ENCODE measurements at places on chromosomes 11 and 22. TPM values are rescaled to one million over a fixed set of nuclear protein-coding genes. Genes with fewer than 3 reads are reported as not detected.

Gene KCTD14
- polyA plus RNA-seq, result 8.7 TPM

Gene GPR83
- polyA plus RNA-seq, result 0.21 TPM

Gene LIF
- polyA plus RNA-seq, result 1.7 TPM

Gene OR2AG2
- not detected for polyA plus RNA-seq

Gene TSPO
- 30.5 TPM for polyA plus RNA-seq

Gene ZNF215
- polyA plus RNA-seq, result 1.3 TPM

Gene IGLL1
- 0.47 TPM for polyA plus RNA-seq

DNA sequence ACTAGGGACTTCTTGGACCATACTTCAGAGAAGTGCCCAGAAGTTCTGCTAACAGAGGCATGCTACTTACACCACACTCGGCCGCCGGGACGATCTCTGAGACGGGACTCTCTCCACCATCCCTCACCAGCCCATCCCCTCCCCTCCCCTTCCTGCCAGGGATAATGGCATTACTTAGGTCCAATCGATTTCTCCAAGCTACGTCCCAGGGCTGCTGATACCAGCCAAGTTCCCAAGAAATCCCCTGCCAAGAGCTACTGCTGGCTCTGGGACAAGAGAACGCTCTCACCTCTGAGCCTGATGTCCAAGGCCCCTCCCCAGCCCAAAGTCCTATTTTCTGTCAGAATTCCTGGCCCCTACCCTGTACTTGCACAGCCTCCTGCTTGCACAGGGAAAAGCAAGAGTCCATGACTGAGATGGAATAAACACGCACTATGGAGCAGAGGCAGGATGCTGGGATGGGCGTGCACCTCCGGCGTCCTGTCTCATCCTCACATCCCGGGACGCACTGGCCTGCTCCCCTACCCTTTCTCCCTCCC is 42.7 kb downstream of the GDPD5 start:
- no peak for DNase-seq

GRCh38 chr11:131938351-131938751 is 567.9 kb downstream of the NTM start:
- DNase-seq, result no peak

DNA sequence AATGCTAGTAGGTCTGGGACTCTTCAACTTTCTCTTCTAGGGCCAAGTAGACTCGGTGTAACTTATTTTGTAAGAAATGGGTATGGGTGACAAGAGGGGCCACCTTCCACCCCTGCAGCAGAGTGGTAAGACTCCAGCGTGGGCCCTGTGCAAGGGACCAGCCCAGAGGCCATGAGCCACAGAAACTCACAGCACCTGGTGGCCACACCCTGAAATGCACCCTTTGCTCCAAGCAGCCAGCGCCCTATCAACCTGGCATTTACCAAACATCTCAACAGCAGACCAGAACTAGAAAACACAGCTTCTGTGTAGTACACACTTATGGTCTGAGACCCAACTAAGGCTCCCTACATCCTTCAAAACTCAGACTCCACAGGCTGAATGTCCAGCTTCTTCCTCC is 5.7 kb downstream of the CDCA5 start:
- DNase-seq, result no peak

DNA sequence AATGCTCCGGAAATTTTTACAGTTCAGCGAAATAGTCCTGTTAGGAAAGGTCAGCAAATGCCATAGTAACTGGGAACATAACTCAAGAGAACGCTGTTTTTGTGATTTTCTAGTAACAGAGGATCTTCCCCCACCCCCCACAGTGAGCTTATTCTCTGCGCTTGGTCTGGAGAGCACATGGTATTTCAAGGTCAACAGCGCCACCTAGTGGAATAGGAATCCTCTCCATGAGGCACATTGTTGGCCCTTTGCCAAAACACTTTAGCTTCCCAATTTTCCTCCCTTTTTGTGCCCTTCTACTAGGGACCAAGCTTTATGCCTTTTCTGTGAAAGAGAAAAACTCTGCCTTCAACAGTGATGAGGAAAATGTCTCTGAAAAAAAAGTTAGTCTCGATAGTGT is 13.2 kb upstream of the OR4C12 start:
- DNase-seq, result no peak

DNA sequence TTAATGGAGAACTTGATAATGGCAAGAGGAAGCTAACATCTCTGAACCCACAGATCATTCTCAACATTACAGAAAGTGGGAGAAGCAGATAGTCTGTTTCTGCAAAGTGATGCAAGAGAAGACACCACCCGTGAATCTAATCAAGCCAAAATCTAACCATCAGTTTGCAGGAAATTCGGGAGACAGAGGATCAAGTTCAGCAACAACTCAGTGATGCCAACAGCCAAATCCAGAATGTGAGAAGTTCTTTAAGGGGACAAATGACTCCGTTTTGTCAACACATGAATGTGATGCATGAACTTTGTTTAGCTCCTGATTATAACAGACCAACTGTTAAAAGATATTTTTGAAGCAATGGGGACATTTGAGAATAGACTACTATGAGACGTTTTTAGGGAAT is 95.2 kb upstream of the LDLRAD3 start:
- DNase-seq, result no peak

DNA sequence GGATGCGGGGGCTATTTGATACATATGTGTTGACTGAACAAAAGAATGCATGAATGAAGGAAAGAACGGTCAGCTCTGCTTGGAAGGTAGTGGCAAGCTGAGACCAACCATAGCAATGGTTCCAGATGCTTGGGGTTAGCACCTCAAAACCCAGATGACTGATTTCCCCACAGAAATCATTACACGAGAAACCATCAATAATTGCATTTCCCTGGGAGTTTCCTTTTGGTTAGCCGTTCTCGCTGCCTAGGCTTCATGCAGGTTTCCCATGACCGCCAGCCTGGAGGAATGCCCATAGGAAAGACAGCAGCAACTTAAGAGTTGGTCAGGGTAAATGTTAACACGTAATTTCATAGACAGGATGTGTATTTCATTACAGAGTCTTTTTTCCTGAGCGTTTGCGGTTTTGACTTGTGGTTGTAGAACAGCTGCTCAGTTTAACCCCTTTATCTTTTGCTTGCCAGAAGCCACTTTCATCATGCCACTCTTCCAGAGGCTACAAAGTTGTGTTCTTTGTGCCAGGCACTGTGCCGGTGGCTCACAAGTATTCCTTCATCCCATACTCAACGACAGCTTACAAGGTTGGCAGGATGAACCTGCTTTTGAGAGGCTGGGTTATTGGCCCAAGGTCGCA is 2.8 kb downstream of the IL17RA start:
- no peak for DNase-seq
